Kidney epithelial cell (primary cell): ENCODE measurements at places on chromosomes 13 and 19.

- no peak for DNase-seq
Observed at GRCh38 chr19:50536662-50537305, 23.1 kb upstream of the ASPDH start.

GRCh38 chr13:21636656-21637055, 32.7 kb upstream of the MICU2 start:
- no peak for DNase-seq

DNA sequence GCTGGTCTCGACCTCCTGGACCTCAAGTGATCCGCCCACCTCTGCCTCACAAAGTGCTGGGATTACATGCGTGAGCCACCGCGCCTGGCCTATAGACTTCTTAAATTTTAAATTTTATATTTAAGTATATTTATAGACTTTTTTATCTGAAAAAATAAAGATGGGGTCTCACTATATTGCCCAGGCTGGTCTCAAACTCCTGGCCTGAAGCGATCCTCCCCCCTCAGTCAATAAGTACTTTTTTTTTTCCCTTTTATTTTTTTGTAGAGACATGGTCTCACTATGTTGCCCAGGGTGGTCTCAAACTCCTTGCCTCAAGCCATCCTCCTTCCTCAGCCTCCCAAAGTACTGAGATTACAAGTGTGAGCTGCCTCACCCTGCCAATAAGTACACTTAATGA, 1.9 kb downstream of the SERTAD1 start:
- DNase-seq = no peak

GRCh38 chr19:6876748-6877147, 10.6 kb upstream of the ADGRE1 start:
- DNase-seq = no peak

DNA sequence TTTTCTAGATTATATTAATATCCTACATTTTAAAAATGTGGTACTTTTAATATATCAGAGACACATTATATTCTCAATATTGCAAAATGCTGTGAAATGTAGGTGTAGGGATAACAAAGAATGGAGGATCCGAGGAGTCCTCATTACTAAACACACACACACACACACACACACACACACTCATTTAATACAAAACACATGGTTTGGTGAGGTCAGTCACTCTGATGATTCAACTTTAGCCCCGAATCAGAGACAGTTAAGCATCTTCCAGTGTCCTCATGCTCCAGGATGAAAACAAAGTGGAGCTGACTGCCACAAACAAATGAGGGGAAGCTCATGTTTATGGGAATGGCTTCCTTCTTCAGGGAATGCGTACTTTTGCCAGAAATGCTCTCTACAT, 147.5 kb downstream of the CYSLTR2 start:
- no peak for DNase-seq

DNA sequence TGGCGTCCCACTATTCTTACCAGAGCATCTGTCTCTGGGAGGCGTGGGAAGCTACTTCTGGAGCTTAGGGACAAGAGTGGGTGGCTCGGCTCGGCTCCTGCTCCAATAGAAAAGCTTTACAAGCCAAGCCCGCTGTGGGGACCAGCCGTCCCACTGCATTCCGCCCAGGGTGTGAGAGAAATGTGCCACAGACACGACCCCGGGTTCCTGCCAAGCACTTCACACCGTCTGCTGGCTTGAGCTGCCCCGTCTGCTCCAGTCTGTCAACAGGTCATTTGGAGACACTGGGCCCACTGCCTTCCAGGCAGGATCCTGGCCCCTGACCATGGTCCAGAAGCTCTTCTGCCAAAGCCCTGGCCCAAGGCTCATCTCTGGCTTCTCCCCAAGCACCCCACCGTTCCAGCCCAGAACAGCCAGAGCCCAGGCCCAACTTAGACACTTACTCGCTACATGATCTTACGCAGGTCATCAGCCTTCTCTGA, 6.5 kb upstream of the FKRP start:
- no peak for DNase-seq
